ENCODE measurements at places on chromosomes 11 and 22.

- no peak for DNase-seq
These were observed at the start of gene SLC7A4 for GRCh38 chr22:21032037-21032867. Gene SLC7A4, minus strand, starts transcription at chr22:21032561. Its CDS starts 749 bp downstream, at chr22:21031812.

- no peak for DNase-seq
These were observed 9.5 kb upstream of the CBX6 start for GRCh38 chr22:38881464-38881871.

- no peak for DNase-seq
These were observed 430 bp downstream of the CDC42EP1 start for GRCh38 chr22:37560608-37561211.

- no peak for DNase-seq
These were observed 2.9 kb upstream of the SHANK2 start for GRCh38 chr11:71255323-71255722.

DNA sequence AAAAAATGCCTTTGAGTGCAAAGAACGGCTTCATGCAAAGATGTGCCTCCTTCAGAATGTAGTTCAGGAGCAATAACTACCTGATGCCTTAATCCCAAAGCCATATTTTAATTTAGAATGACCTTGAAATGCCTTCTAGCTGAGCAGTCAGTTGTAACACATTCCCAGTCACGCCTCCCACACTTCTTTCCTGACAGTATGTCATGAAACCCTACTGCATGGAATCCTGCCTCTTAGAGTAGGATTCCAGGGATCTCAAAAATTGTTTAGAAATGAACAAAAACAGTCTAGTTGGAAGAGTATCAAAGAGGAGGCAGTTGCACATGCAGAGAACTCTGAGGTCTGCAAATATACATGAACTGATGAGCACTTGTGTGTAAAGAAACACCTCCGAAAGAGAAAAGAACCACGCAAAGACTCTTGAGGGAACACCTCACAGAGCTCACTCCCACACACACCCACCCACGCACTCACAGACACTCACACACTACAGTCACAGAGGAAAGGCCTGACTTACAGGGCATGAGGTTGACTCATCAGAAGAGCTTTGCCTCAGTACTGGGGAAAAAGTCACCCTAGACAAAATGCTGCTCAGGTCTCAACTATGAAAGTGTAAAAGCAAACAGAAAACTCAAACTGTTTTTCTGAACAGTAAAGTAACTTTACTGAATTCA lies 77.4 kb downstream of the GGTLC2 start:
- DNase-seq, result no peak

DNA sequence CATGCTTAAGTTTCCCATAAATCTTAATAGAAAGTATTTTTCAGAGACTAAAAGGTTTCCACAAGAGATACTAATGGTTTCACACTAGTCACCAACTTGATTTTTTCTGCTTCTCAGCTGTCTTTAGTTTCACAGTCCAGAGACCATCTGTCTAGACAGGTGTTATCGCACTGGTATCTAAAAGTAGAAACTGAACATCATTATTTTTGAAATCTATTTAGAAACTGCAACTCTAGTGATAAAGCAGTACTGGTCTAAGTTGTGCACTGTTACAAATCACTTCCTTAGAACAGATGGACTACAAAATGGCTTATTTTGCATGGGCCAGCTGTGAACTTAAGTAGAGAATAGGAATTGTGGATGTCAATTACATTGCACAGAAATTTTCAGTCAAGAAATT lies 78.0 kb downstream of the CNTN5 start:
- DNase-seq, result no peak

- DNase-seq, result no peak
These were observed 91.7 kb downstream of the PIWIL4 start for GRCh38 chr11:94658888-94659287.

GRCh38 chr11:35893796-35894475 lies 49.9 kb upstream of the LDLRAD3 start:
- DNase-seq, result no peak

DNA sequence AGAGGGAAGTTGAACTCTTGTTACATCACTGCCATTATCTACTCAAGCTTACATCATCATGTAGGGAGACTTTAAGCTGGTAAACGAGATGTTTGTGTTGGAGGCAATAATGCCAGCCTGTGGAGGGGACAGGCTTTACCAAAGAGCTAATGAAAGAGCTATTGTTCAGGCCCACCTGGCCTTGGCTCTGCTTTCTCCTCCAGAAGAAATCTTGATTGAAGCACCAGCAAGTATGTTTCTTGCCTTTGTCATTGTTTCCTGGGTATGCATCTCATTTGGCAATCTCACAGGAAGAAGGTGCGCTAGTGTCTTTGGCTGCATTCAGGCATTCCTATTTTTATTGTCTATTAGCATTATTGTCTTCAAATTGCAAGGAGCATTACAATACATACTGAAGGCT lies 16.7 kb upstream of the CARD18 start:
- DNase-seq, result no peak

GRCh38 chr11:68051191-68052136 lies 12.6 kb downstream of the TCIRG1 start:
- DNase-seq, result no peak

DNA sequence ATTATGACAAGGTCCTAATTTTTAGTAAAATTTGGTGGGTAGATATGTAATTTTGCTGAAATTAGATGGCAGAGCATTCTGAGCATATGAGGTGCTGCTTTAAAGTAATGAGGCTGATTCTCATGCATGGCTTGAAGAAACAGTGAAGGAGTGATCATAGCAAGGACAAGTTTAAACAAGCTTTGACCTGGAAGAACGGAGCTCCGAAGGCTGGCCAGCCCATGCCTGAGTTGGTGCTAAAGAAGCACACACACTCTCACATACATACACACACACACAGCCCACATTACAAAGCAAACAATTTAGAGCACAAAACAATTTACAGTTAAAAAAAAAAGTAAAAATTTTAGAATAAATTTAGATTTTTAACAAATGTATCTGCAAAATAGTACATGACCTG lies 150.7 kb downstream of the DCDC1 start:
- no peak for DNase-seq

DNA sequence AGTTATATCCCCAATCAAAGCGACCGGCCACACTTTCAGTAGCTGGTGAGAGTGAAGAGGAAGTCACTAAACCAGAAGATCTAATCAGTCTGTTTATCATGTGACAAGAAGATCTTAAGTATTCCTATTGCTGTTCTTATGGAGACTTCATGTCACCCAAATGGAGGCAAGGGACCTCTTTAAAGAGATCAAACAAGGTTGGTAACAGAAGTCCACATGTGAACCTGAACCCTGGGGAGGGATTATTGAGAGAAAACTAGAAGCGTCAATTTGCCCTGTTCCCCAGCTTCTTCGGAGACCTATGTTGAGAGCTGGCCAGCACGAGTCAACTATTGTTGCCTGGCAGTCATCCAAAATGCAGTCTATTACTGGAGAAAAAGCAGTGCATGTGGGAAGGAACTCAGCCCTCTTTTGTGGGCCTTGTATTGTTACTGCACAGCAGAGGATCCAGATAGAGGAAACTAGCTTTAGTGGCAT lies 76.9 kb upstream of the CTSC start:
- DNase-seq, result no peak

- no peak for DNase-seq
These were observed 60.5 kb upstream of the SLC5A12 start for GRCh38 chr11:26782220-26782965.

DNA sequence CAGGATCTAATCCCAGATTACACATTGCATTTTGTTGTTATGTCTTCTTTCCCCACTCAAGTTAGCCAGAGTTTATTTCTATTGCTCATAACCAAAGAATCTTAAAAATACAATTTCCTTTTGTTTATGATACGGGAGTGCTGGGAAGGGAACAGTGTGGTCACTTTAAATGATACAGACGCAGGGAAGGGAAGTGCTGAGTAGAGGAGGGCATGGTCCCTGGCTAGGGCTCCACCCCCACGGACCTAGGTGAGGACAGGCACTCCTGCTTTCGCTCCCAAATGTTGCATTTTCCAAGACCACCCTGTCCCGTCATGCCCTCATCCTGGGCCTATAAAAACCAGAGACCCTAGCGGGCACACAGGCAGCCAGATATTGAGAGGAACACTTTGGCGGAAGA lies 30.6 kb upstream of the NARS2 start:
- DNase-seq, result no peak

DNA sequence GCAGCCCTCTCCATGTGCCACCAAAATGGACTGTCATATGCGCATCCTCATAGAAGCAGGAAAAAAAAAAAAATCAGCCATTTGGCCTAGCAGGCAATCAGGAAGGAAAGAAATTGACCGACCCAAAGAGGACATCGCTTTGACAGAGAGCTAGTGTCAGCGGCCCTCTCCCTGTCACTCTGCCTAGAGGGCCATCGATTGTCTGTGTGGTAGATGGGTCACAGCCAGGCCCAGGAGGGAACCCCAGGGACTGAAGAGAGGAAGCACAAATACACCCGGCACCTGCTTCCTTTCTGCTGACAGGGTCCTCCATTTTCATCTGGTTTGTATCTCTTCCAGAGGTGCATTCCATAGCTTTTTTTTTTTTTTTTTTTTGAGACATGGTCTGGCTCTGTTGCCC lies 21.8 kb downstream of the VPS37C start:
- DNase-seq, result no peak

DNA sequence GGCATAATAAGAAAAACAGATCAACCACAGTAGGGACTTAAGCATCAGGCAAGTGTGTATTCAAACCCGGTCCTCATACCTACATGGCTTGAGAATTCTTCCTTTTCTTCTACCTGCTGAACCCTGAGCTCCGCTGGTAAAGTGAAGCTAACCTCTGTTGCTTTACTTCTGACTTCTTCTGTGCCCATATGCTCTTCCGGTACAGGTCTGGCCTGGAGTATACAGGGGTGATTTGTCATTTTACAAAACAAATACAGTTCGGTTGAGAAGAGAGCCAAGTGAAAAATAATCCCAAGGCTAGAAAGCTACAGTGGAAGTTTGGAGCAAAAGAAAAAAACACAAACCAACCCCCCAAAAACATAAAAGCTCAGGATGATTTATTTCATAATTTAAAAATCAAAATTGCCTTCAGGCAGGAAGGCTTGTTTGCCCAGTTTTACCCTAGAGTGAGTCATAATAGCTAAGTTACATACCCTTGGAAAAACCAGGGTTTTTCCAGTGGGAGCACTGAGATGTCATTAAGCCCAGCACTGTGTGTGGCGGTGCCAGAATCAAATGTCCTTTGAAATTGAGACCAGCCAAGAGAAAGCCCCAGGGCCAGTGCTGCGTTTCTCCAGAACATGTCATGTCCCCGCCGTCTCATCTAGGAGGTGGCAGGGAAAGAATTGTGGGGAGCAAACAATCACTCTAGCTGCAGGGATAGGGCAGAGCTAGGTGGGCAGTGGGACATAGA lies 305.5 kb upstream of the ISX start:
- no peak for DNase-seq

DNA sequence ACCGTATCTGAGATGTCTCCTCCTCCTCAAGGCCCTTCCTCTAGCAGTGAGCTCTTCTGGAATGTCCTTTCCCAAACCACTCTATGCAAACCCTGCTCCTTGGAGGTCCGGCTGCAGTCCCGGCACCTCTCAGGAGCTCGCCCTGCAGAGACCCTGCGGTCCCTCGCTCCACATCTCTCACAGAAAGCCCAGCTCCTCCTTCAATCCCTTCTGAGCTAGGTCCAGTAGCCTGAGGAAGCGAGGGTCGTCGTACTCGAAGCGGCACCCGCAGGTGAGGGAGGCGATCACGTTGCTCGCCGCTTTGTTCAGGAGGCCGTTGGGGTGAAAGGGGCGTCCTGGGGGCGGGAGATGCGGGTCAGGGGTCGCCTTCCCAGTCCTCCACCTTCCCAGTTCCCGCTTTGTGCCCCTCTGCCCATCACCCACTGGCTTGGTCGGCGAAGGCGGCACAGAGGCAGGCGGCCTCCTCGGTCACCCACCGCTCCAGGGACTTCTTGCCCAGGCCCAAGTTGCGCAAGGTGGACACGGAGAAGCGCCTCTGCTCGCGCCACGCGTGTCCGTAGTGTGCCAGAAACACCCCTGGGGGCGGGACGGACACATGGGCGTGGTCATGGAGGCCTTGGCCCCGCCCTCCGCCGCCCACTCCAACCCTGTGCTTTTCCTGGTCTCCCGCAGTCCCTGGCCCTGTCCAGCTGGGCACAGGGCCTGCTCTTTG lies 21.5 kb upstream of the CYP2D6 start:
- no peak for DNase-seq

DNA sequence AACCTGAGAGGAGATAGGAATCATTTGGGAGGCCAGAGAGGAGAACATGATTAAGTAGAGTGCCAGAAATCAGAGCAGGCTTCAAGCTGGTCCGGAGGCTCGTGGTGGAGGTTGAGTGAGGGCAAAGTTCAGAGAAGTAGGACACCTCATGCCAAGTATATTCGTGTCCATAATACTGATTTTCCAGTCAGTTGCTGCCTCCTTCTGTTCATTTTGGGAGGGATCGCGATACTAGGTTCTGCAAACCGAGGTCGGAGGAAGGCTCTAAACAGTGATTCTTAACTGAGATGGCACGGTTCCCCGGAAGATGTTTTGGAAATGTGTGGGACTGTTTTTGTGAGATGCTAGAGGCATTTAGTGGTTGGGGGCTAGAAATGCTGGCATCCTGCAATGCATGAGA lies 13.6 kb upstream of the CD3E start:
- DNase-seq, result no peak

GRCh38 chr11:123561431-123561800 lies 93.0 kb downstream of the SCN3B start:
- DNase-seq, result no peak

GRCh38 chr22:19853879-19854777 lies 546 bp downstream of the GNB1L start:
- no peak for DNase-seq

- no peak for DNase-seq
These were observed 2.1 kb downstream of the CD3D start for GRCh38 chr11:118340449-118340848.

DNA sequence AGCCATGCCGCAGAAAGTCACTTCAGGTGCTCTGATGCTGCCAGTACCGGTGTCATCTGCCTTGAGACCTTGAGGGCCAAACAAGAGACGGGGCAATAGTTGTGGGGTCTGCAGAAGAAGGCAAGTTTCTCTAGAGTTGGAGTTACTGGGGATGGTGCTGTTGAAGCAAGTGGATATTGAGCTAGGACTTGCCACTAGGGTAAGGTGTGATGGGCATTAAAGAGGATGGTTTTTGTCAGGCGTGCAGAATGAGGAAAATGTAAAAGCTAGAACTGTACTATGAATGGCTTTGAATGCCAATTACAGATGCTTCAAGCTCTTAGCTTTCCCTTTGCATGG lies 61.6 kb downstream of the TNRC6B start:
- no peak for DNase-seq

DNA sequence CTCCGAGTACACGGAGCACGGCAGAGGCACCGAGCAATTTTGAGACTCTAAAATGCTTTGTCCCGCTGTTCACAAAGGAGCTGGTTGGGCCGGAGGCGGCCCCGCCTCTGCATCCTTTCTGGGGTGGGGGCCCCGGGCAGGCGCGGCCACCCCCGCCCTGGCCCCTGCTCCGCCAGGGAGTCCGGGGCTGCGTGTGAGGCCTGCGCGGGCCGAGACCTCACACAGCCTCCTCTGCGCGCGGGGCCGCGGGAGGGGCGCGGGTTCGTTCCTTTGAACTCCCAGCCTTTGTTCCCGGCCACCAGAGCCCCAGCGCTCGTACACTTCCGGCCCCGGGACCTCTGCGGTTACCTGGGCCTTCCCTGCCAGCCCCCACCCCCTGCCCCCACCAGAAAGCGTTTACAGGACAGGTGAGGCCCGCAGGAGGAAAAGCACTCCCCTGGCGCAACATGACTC lies 1.6 kb downstream of the FGF19 start:
- DNase-seq, result no peak

Data from GM12891 (cell line).